Ascending aorta (tissue), 2 donors: ENCODE measurements at places on chromosomes 13 and 19.

GRCh38 chr13:40026741-40027140 is 371.3 kb downstream of the COG6 start:
- no peaks in the 10 kb centered on the region for H3K27me3 ChIP-seq
- H3K27ac ChIP-seq = no peak overlapping the region
- H3K4me3 ChIP-seq = no peak overlapping the region
- no peak for DNase-seq
- no peaks in the 10 kb centered on the region for H3K36me3 ChIP-seq

DNA sequence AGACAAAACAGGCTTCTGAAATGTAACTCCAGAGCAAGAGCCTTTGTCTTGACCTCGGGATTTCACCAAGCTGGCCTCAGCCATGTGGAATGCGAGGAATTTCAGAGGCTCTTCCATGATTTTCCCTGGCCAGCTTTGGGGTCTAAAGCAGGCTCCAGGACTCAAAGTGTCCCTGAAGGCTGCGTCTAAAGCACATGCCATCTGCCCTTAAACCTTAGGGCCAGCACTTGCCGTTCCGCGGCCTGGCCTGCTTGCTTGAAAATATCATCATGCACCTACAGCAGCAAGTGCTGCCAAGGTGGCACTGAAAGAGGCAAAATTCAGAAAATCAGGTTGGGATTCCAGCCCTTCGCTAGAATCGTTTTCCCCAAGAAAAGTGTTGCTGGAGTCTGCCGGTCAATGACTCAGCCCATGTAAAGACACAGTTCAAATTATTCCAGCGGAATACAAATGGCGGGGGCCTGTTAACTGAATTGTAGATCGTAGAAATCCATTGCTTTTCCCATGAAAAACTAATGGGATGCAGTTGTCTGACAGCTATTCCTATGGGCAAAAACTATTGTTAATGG is 105.7 kb upstream of the RAP2A start:
- no peaks in the 10 kb centered on the region for H3K27me3 ChIP-seq
- H3K27ac ChIP-seq = peak overlapping the region; percentile 45
- H3K4me1 ChIP-seq = peaks cover 22% of the 10 kb centered on the region
- H3K36me3 ChIP-seq = no peaks in the 10 kb centered on the region
- no peak overlapping the region for H3K4me3 ChIP-seq
- no peak for DNase-seq

- H3K4me3 ChIP-seq = no peak overlapping the region
- no peaks in the 10 kb centered on the region for H3K36me3 ChIP-seq
- H3K27me3 ChIP-seq = no peaks in the 10 kb centered on the region
- no peaks in the 10 kb centered on the region for H3K4me1 ChIP-seq
- H3K27ac ChIP-seq = no peak overlapping the region
Observed at GRCh38 chr19:362154-362553, 17.6 kb upstream of the MIER2 start.

- no peaks in the 10 kb centered on the region for H3K27me3 ChIP-seq
- no peak overlapping the region for H3K4me3 ChIP-seq
- DNase-seq = no peak
- no peaks in the 10 kb centered on the region for H3K4me1 ChIP-seq
- no peaks in the 10 kb centered on the region for H3K36me3 ChIP-seq
- H3K27ac ChIP-seq = no peak overlapping the region
Observed at GRCh38 chr19:19591133-19591825, 27.2 kb downstream of the PBX4 start.

DNA sequence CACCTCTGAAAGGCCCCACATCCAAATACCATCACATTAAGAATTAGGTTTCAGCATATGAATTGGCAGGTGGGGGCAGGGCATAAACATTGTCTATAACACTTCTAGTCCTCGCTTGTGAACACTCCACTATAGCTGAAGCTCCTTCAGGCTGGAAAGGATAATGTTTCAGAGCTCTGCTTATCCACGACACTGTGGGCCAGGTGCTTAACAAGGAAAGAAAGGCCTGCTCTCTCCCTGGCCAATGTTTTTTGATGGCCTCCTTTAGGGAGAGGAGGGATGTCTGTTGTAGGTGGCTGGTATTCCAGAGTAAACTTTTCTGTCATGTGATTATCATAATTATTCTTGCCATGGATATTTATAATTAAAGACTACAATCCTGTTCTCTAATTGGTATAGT is 86.4 kb downstream of the CCNA1 start:
- no peak overlapping the region for H3K4me3 ChIP-seq
- DNase-seq = no peak
- H3K4me1 ChIP-seq = no peaks in the 10 kb centered on the region
- H3K36me3 ChIP-seq = no peaks in the 10 kb centered on the region
- H3K27me3 ChIP-seq = no peaks in the 10 kb centered on the region

DNA sequence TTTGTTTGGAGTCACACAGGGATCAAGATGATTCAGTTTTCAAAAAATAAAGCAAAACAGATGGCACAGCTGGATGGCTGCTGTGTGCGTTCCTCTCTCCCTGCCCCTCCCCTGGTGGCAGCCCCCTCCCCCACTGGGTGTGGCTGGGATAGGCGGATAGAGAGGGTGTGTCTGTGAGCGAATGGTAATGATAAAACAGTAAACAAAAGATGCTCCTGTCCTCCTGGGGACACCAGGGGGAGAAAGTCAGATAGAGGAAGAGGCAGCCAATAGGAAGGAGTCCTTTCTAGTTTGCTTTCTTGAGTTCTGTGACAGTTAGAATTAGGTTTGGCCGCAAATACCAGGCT is 6.5 kb downstream of the TMEM255B start:
- no peak overlapping the region for H3K27ac ChIP-seq
- no peaks in the 10 kb centered on the region for H3K4me1 ChIP-seq
- no peaks in the 10 kb centered on the region for H3K27me3 ChIP-seq
- peaks cover 4% of the 10 kb centered on the region for H3K36me3 ChIP-seq

GRCh38 chr19:38319421-38320258 is at the start of gene KCNK6:
KCNK6 (plus strand) TSS chr19:38319845; CDS start chr19:38319951, 106 bp downstream.
- H3K27me3 ChIP-seq = no peaks in the 10 kb centered on the region
- H3K36me3 ChIP-seq = peaks cover 8% of the 10 kb centered on the region
- H3K4me1 ChIP-seq = peaks cover 12% of the 10 kb centered on the region

- H3K36me3 ChIP-seq = no peaks in the 10 kb centered on the region
- H3K4me1 ChIP-seq = no peaks in the 10 kb centered on the region
- DNase-seq = no peak
- no peaks in the 10 kb centered on the region for H3K27me3 ChIP-seq
- no peak overlapping the region for H3K4me3 ChIP-seq
- no peak overlapping the region for H3K27ac ChIP-seq
Observed at GRCh38 chr13:32391101-32391619, 36.8 kb downstream of the N4BP2L1 start.

DNA sequence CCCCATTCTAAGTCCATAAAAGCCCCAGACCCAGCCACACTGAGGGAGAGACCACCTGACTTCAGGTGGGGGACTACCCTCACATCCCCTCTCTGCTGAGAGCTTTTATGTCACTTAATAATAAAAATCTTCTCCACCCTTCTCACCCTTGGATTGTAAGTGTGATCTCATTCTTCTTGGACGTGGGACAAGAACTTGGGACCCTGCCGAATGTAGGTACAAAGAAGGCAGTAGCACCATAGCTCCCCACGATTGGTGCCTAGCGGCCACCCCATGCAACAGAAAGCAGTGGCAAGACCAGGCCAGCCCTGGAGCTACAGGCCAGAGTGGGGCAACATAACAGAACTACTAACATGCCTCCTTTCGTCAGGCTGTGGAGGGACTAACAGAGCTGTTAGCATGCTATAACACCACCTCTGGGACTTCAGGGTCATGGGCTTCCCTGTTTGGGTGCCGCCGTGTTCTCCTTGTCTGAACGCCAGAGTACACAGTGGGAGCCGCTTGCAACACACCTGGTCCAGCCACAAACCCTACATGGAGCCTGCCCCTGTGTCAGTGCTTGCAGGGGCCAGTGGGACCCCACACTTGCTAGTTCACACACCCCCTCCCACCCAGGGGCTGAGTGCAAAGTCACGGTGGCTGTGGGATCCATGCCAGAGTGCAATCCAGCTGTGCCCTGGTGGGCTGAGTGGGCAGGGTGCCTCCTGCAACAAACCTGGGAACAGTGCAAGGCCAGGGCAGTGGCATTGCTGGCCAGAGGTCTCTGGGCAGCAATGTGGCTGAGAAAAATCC is 5.2 kb upstream of the FBXO17 start:
- no peak overlapping the region for H3K4me3 ChIP-seq
- H3K4me1 ChIP-seq = no peaks in the 10 kb centered on the region
- no peak for DNase-seq
- no peak overlapping the region for H3K27ac ChIP-seq
- no peaks in the 10 kb centered on the region for H3K27me3 ChIP-seq

DNA sequence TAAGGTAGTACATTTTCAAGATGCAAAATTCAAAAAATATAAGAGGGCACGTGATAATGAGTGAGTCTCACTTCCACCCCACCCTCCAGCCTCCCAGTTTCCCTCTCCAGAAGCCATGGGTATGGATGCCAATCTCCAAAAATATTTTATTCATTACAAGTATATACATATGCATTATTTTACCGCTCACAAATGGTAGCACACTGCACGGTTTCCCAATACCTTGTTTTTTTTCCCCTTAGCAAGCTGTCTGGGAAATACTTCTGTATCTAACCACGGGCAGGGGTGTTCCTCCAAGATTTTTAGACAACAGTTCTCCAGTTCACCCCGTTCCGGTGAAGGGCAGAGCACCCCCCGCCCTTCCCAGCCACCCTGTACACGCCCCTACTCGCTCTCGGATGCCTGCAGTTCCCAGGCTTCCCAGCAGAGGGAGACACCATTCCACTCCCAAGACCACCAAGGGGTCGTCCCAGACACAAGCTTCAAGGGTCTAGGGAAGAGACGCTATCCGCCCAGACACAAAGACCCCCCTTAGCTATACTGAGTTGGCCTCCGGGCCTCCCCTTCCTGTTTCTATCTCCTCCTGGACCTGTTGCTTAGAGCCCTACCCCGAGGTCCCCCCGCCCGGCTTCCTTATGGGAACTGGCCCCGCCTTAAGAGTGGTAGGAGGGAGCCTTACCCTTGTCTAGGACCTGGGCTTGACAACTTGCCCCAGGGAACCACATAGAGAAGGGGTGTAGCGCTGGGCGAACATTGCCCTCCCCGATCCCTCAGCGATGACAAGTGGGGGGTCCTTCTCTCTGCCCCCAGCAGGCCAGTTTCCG is 1.1 kb upstream of the FXYD3 start:
- peak; percentile 80 for DNase-seq
- no peaks in the 10 kb centered on the region for H3K36me3 ChIP-seq
- peaks cover 4% of the 10 kb centered on the region for H3K4me1 ChIP-seq
- H3K4me3 ChIP-seq = peak overlapping the region; percentile 55

- no peak overlapping the region for H3K4me3 ChIP-seq
- no peak for DNase-seq
- no peaks in the 10 kb centered on the region for H3K4me1 ChIP-seq
- H3K36me3 ChIP-seq = no peaks in the 10 kb centered on the region
Observed at GRCh38 chr19:45952686-45953505, 20.8 kb downstream of the NOVA2 start.

- DNase-seq = no peak
- no peak overlapping the region for H3K27ac ChIP-seq
- H3K4me1 ChIP-seq = no peaks in the 10 kb centered on the region
- no peaks in the 10 kb centered on the region for H3K36me3 ChIP-seq
Observed at GRCh38 chr19:33432015-33432414, 58.5 kb downstream of the CEBPG start.
